ENCODE measurements at places on chromosomes 3 and 15. TPM values are rescaled to one million over a fixed set of nuclear protein-coding genes. Genes with fewer than 3 reads are reported as not detected.

Gene CNTN4
- total RNA-seq = 6.8 TPM

Gene CORO2B
- 4.5 TPM for total RNA-seq

Gene BCL6
- total RNA-seq = 9.5 TPM

Gene SLC24A5
- total RNA-seq = not detected

Gene PAK2
- total RNA-seq = 29.9 TPM

Gene TMEM212
- total RNA-seq = not detected

Gene ROBO2
- total RNA-seq = 9.9 TPM

Gene IP6K2
- 103 TPM for total RNA-seq

Gene NANOGP8
- not detected for total RNA-seq

Gene OCA2
- 0.44 TPM for total RNA-seq

Gene PLCH1
- total RNA-seq = under 0.01 TPM

Gene SPATA12
- total RNA-seq = 0.36 TPM

Gene TTLL13
- not detected for total RNA-seq

Gene SOX14
- not detected for total RNA-seq

Gene TRIP4
- 11.4 TPM for total RNA-seq

Gene IQCF5
- not detected for total RNA-seq

Gene SEMA5B
- 0.54 TPM for total RNA-seq
